Putamen (tissue), 1 donor: ENCODE measurements at places on chromosomes 16 and 17.

DNA sequence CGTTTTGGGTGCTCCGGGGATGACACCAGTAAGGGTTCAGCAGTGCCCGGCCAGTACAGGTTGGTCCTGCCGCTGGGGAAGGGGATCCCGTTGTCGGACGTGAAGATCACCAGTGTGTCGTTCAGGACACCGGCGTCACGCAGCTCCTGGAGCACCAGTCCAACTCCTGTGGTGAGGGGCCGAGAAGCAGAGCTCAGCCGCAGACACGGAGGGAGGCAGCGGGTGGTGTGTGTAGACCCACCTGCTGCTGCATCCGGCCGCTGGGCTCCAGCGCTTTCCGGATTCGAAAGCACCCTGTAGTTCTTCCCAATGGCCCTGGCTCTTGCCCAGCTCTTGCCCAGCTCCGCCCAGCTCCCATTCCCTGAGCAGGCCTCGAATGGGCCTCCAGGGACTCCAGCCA lies 8.0 kb downstream of the SGSH start:
- DNase-seq, result no peak

GRCh38 chr16:49634235-49635008 lies 221.5 kb downstream of the ZNF423 start:
- DNase-seq, result no peak

GRCh38 chr17:39144416-39144840 lies 7.0 kb downstream of the PLXDC1 start:
- no peak for DNase-seq

DNA sequence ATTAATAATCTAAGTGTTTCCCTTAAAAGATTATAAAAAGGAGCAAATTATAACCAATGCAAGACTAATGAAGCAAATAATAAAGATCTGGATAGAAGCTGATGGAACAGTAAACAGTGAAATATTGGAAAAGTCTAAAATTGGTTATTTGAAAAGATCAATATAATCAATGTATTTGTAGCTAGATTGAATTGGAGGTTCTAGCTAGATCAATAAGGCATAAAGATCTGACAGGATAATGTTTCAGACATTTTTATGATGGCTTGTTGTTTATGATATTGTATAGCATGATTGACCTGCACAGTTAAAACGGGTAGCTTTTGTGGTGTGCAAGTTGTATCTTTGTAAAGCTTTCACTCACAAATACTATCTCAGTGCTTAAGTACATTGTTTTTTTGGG lies 245.3 kb downstream of the BCAS3 start:
- DNase-seq, result no peak

DNA sequence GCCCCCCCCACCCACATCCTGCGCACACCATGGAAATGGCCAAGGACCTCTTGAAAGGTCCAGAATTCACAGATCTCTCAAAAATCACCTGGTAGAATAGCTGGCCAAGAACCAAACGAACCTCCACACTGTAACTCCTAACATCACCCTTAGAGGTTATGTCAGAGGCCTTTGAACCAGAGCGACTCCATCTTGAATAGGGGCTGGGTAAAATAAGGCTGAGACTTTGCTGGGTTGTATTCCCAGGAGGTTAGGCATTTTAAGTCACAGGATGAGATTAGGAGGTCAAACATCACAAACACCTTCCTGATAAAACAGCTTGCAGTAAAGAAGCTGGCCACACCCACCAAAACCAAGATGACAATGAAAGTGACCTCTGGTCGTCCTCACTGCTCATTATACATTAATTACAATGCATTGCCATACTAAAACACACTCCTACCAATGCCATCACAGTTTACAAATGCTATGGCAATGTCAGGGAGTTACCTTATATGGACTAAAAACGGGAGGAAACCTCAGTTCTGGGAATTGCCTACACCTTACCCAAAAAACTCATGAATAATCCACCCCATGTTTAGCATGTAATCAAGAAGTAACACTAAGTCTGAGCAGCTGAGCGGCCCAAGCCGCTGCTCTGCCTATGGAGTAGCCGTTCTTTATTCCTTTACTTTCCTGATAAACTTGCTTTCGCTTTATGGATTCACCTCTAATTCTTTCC lies 34.8 kb downstream of the SYCE1L start:
- DNase-seq, result no peak

DNA sequence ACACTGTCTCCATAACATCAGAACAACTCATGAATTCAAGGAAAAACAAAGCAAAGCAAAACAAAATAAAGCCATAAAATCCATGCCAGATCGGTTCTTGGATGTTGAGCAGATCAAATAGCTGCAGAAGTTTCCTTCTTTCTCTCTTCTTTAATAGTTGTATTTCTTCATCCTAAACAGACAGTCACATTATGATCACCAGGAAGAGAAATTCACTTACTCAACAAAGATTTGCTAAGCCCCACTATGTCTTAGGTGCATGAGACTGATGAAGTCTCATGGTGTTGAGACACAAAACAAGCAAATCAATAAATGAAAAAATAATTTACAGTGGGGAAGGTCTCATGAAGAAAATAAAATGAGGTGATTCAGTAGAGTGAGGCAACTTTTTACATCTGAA lies 72.8 kb downstream of the WIPI1 start:
- no peak for DNase-seq

GRCh38 chr16:68444056-68444657 lies 4.2 kb downstream of the SMPD3 start:
- DNase-seq, result no peak

DNA sequence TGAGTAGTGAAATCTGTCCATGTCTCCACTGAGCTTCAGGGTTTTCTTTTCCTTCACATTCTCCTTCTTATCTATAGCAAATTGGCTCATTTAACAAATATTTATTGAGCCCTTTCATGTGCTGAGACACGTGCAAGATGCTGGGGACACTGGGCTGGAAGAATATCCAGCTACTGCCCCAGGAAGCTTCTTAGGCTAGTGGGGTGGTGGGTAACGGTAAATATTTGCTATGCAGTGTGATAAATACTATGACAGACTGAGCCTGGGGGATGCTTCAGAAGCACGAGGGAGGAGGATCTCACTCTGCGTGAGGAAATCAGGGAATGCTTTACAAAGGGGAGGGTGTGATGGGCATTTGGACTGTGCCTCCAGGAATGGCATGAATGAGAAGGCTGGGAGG lies 524.1 kb downstream of the GRIN2A start:
- no peak for DNase-seq

GRCh38 chr17:70098030-70098429 lies 23.0 kb downstream of the KCNJ16 start:
- no peak for DNase-seq
